T-helper 2 cell treated with Interferon-gamma antibody and Interleukin-4, amounts not matched to agents 100 ng/mL and 5 ng/mL, for 36 hours (primary cell): ENCODE measurements at places on chromosomes 4 and X. TPM values are rescaled to one million over a fixed set of nuclear protein-coding genes. Genes with fewer than 3 reads are reported as not detected.

Gene SPANXB1
- not detected in 2 replicates for total RNA-seq

Gene SOX3
- not detected in 2 replicates for total RNA-seq

Gene HPSE
- total RNA-seq = 10.4 and 10.6 TPM in 2 replicates

Gene AGTR2
- not detected in 2 replicates for total RNA-seq

Gene HEPH
- total RNA-seq = 0.18 TPM in 1 of 2 replicates, not detected in the other

Gene EVC
- 0.61 and 1.2 TPM in 2 replicates for total RNA-seq

Gene PPA2
- total RNA-seq = 59.2 and 61.1 TPM in 2 replicates

Gene PCDH10
- total RNA-seq = not detected in 2 replicates

Gene CLDN22
- total RNA-seq = not detected in 2 replicates

Gene CENPVL3
- total RNA-seq = not detected in 2 replicates

Gene DGKK
- total RNA-seq = not detected in 2 replicates

Gene ADAMTS3
- total RNA-seq = not detected in 2 replicates

Gene ADRA2C
- total RNA-seq = not detected in 2 replicates

Gene SUPT20HL2
- total RNA-seq = not detected in 2 replicates

Gene PDGFC
- total RNA-seq = not detected in 2 replicates

Gene AKAP4
- not detected in 2 replicates for total RNA-seq

Gene HOPX
- 36.8 and 36.9 TPM in 2 replicates for total RNA-seq

Gene ADH1B
- not detected in 2 replicates for total RNA-seq

Gene MAGEA9B
- total RNA-seq = not detected in 2 replicates

Gene VGLL1
- not detected in 2 replicates for total RNA-seq

Gene ABCG2
- total RNA-seq = 0.75 and 0.93 TPM in 2 replicates

Gene HHIP
- not detected in 2 replicates for total RNA-seq

Gene TBX22
- not detected in 2 replicates for total RNA-seq

Gene PLK4
- 47.6 and 55.4 TPM in 2 replicates for total RNA-seq

Gene PHEX
- total RNA-seq = 0.18 and 0.27 TPM in 2 replicates

Gene CDKL5
- total RNA-seq = 0.45 and 0.61 TPM in 2 replicates

Gene ARX
- total RNA-seq = not detected in 2 replicates

Gene KIAA1210
- total RNA-seq = not detected in 2 replicates

Gene CLRN2
- not detected in 2 replicates for total RNA-seq

Gene TECRL
- total RNA-seq = not detected in 2 replicates

Gene INTU
- total RNA-seq = 0.07 and 0.14 TPM in 2 replicates

Gene HSD17B10
- total RNA-seq = 125 and 128 TPM in 2 replicates

Gene RTL3
- 0.07 TPM in 1 of 2 replicates, not detected in the other for total RNA-seq

Gene CXorf49
- total RNA-seq = not detected in 2 replicates

Gene CSTF2
- total RNA-seq = 41.2 and 42.8 TPM in 2 replicates

Gene CT83
- not detected in 2 replicates for total RNA-seq

Gene DOK7
- not detected in 2 replicates for total RNA-seq

Gene H2BW2
- not detected in 2 replicates for total RNA-seq

Gene CACNA1F
- total RNA-seq = 0.14 and 0.36 TPM in 2 replicates

Gene STAP1
- 45.7 and 46.6 TPM in 2 replicates for total RNA-seq

Gene CT45A10
- total RNA-seq = not detected in 2 replicates

Gene CNGA1
- not detected in 2 replicates for total RNA-seq

Gene CCDC160
- not detected in 2 replicates for total RNA-seq
